ENCODE measurements at places on chromosomes 1 and 21. TPM values are rescaled to one million over a fixed set of nuclear protein-coding genes. Genes with fewer than 3 reads are reported as not detected.

Gene GNAI3
- 14.2 TPM for total RNA-seq

Gene PEA15
- 138 TPM for total RNA-seq

Gene OLIG1
- total RNA-seq = not detected

Gene LENEP
- 0.43 TPM for total RNA-seq

Gene ACOT11
- 1.3 TPM for total RNA-seq

Gene PSMD4
- 139 TPM for total RNA-seq

Gene LHX8
- not detected for total RNA-seq

Gene ARID4B
- 40.2 TPM for total RNA-seq

Gene SLC35D1
- 25.0 TPM for total RNA-seq

Gene MSH4
- total RNA-seq = 0.43 TPM
